ENCODE measurements at places on chromosomes 3 and 15.
A peak's percentile ranks its signal among the peaks of the same experiment; 100 is the strongest.

- DNase-seq = no peak
Observed at GRCh38 chr15:39132954-39133600, 447.8 kb upstream of the THBS1 start.

- DNase-seq = no peak
Observed at GRCh38 chr3:142853270-142854168, 35.4 kb downstream of the PCOLCE2 start.

DNA sequence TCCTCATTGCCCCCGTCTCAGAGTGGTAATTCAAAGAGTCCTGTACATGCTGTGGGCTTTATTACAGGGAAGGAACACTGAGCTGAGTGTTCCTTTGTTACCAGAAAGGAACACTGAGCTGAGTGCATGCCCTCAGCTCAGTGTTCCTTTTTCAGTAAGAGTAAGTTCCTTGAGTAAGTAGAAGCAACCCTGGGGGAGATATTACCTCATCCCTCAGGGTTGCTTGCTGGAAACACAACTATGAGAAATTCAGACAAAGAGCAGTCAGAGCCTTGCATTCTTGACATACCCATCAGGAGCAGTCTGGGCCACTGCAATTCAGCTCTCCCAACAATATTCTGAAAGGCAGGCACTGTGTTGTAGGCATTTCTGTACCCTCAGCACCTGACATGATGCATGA lies 17.0 kb downstream of the CHRM5 start:
- DNase-seq = no peak

DNA sequence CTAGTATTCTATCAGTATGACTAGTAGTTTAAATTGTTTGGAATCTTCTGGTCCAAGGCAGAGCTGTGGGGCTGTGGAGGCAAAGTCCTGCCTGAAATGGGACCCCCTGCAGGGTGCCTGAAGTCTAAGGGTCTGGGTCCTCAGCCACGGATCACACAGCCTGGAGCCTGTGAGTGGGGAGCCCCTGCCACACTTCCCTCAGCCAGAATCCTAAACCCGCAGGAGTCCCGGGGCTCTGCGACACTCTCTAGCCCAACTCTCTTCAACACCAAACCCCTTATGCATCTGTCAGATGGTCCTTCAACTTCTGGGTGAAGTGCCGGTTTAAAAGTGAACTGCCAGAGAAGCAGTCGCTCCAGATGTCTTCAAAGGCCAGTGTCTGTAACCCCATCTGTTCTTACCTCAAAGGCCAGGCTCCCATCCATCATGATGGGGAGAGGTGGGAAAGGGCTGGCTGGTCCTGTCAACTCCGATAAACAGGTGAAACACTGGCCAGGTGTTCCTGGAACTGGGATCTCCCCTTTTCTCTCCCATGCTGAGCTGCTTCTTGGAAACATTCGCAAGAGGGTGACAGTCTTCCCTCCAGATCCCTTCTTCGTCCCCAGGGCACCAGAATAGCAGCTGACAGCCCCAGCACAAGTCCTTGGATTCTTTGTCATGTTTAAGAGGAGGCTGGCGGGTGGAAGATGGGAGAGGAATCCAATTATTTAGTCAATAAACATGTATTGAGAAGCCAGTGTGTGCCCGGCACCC lies 45.6 kb downstream of the CPN2 start:
- no peak for DNase-seq

DNA sequence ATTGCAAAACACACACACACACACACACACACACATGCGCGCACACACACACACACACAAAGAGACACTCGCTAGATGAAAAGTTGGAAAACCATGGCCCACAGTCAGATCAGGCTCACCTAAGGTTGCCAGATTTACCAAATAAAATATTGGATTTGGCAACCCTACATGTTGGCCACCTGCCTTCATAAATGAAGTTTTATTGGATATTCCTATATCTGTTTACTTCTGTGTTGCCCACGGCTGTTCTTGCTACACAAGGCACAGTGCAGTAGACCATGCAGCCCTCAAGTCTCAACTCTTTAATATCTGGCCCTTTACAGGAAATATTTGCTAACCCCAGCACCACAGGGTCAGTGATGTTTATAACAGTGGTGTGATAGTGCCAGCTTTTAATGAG lies 445.0 kb upstream of the PROK2 start:
- peak; percentile 93 for DNase-seq

GRCh38 chr3:13427662-13428603 lies 7.8 kb upstream of the NUP210 start:
- DNase-seq = no peak

- no peak for DNase-seq
Observed at GRCh38 chr15:39888243-39888642, 31.8 kb downstream of the GPR176 start.

- DNase-seq = no peak
Observed at GRCh38 chr3:195847055-195847950, 35.6 kb upstream of the MUC4 start.

- no peak for DNase-seq
Observed at GRCh38 chr3:99980606-99981005, 133.7 kb downstream of the FILIP1L start.

DNA sequence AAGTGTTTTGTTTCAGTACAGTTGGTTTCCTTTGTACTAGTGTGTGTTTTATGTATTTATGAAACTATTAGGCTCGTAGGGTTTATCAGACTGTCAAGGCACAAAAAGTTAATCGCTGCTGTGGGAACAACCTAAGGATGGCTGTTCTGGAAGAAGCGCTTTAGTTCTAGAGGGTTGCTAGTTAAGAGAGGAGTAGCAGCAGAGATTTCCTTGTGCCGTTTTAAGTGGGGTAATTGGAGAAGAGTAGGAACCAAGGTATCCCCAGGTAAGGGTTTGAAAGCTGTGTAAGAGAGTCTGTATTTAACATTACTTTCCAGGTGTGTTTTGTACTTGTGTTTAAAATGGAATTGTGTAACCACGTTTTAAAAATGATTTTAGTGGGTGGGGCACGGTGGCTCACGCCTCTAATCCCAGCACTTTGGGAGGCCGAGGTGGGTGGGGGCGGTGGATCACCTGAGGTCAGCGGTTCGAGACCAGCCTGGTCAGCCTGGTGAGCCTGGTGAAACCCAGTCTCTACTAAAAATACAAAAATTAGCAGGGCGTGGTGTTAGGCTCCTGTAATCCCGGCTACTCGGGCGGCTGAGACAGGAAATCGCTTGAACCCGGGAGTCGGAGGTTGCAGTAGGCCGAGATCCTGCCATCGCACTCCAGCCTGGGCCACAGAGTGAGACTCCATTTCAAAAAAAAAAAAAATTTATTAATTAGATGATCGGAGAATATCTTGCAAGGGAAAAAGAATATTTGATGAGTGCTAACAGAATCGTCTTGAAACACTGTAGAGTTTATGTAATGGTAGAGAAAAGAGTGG lies 2.6 kb downstream of the MORF4L1 start:
- DNase-seq = no peak

GRCh38 chr15:93278006-93278405 lies 189.0 kb upstream of the RGMA start:
- no peak for DNase-seq

DNA sequence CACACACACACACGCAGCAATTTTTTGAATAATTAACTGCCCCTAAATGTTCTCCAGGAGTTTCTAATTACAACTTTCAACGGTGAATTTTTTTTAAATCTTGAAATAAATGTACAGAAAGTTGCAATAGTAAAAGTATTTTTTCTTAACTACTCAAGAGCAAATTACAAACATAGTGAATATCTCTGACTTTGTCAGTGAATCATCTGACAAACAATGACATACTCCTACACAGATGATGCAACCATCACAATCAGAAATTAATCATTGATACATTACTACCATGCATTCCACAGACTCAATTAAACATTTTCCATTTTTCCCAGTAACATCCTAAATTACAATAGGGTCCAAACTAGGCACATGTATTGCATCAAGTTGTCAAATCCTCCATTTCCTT lies 597.3 kb downstream of the NAALADL2 start:
- no peak for DNase-seq

- DNase-seq = no peak
Observed at GRCh38 chr3:173753593-173753992, 356.0 kb downstream of the NLGN1 start.

DNA sequence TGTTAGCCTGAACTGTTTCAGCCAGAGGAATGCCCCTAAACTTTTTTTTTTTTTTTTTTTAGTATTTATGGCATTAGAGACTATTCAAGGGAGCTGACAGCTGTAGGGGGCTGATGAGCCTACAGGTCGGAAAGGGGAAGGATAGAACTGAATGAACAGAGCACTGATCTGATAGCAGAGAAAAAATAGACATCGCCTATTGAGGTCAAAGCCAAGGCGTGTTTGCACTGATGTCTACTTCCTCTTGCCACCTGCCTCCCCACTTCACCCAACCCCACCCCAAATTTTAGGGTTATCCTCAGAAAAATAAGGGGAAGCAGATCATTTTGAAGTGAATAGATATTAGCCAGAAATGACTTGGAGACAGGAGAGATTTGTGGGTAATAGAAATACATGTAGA lies 3.0 kb upstream of the ZMAT3 start:
- no peak for DNase-seq

GRCh38 chr15:62895905-62896316 lies 146.6 kb upstream of the TPM1 start:
- no peak for DNase-seq

GRCh38 chr15:85750319-85751290 lies 44.1 kb downstream of the KLHL25 start:
- DNase-seq = no peak

DNA sequence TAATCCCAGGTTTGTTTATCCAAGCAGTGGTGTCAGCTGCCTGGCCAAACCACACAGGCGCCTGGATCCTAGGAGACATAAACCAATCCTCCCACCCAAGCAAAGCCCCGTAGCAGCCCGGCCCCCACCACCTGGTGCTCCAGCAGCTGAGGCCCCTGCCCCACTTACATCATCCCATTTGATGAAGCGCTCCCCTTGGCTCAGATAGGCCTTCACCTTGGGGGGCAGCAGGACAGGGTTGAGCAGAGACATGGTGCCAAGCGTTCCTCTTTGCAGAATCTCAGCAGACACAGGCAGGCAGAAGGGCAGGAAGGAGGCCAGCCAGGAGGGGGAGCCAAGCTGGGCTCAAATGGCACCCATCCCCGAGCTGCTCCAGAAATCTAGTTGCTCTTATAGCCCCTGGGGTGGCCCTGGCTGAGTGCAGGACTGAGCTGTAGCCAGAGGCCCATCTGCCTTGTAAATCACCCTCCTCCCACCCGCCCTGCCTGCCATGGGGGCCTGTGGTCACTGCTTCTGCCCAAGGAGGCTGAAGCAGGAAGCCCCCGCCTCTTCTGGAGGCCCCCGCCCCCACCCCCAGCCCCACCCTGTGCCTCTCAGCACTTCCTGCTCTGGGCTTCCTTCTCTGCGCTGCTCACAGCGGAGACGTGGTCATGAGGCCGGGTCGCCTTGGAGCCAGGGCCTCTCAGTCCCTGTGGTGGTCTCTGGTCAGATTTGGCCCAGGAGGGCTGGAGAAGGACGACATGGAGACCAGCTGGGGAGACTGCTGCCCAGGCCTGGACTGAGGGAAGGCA lies at the start of gene PLCB2:
Gene PLCB2, minus strand, starts transcription at position 515 of the 791 bp plus-strand sequence. Its CDS starts 263 bp downstream, at position 252.
- DNase-seq = no peak

GRCh38 chr15:72671525-72671924 lies 14.5 kb downstream of the HIGD2B start:
- no peak for DNase-seq

DNA sequence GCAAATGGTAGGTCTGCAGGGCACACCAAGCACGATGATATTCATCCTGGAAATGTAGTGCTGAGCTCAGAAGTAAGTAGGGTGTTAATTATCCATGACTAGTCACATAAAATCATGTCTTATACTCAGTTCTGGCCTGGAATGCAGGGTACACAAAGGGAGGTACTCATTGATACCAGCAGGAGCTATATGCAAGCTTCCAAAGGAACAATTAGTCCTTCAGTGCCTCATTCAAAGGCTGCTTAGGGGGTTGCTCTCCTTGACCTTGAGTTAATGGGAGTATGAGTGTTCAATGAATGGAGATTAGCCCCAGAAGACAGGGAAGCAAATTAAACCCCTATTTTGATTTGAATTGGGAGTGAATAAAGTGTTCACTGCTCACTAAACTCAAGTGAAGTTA lies 38.3 kb downstream of the CNTN6 start:
- DNase-seq = no peak

- DNase-seq = no peak
Observed at GRCh38 chr3:125240496-125240895, 27.9 kb upstream of the SLC12A8 start.

- no peak for DNase-seq
Observed at GRCh38 chr3:129017484-129017899, 16.4 kb downstream of the EFCC1 start.

DNA sequence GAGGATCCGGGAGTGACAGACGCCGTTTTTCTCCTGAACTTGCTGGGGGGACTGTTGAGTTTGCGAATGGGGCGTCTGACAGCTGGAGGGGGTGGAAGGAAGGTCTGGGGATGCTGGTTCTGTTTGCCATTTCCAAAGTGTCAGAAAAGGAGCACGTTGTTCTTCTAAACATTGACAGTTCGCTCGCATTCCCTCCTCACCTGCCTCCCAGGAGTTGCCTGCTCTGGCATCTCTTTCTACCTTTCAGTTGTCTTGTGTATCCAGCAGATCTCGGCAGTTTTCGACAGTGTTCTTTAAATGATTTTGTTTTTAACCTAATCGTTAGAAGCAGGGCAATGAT lies 829 bp downstream of the SELENOT start:
- DNase-seq = no peak

GRCh38 chr3:11047500-11047899 lies 55.0 kb downstream of the SLC6A1 start:
- no peak for DNase-seq

DNA sequence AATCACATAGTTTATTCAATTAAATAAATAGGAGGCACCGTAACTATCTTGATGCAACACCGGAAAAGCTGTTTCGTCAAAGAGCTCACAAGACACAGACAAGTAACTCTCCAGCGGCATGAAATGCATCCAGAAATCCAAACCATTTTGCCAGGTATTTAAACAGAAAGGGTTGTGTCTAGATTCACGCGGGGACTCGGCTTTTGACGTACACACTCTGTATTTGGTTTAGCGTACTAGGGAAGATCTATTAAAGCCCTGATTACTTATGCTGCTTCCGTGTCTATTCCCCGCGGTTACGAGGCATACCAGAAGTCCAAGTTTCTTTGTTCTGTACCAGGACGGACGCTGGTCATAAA lies 718 bp downstream of the BNIP2 start:
- peak; percentile 45 for DNase-seq

DNA sequence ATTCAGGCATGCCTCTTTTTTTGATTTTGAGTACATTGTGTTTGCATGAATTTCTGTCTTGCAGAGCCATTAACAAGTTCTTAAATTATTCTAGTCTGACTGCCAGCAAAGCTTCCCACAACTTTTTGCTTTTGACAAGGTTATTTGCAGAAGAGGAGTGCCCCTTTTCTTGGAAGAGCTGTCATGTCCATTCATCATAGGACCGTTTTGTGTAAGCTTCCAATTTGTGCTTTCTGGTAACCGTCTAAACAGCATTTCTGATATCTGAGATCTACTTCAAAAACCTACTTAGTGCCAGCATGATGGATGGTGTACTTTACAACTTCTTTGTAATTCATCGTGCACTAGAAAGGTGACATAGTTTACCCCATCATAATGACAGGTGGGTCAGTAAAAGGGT lies 379.7 kb downstream of the NAALADL2 start:
- no peak for DNase-seq

DNA sequence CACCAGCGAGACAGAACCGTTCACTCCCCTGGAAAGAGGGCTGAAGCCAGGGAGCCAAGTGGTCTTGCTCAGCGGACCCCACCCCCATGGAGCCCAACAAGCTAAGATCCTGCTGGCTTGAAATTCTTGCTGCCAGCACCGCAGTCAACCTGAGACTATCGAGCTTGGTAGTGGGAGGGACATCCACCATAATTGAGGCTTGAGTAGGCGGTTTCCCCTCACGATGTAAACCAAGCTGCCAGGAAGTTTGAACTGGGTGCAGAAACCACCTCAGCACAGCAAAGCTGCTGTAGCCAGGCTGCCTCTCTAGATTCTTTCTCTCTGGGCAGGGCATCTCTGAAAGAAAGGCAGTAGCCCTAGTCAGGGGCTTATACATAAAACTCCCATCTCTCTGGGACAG lies 151.0 kb downstream of the MBNL1 start:
- DNase-seq = no peak
